ENCODE measurements at places on chromosomes 2 and 18.

DNA sequence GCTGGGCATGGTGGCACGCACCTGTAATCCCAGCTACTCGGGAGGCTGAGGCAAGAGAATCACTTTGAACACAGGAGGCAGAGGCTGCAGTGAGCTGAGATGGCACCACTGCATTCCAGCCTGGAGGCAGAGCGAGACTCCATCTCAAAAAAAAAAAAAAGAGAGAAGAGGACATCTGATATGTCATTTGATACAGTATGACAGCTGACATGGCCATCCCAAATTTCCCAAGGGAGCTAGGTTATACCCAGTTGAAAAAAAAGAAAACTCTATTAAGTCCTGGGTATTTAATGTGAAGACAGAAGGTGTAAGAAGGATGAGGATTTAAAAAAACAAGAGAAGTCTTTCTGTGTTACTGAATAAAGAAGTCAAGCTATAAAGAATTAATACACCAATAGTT, 23.3 kb downstream of the CLASP1 start:
- no peak for DNase-seq

DNA sequence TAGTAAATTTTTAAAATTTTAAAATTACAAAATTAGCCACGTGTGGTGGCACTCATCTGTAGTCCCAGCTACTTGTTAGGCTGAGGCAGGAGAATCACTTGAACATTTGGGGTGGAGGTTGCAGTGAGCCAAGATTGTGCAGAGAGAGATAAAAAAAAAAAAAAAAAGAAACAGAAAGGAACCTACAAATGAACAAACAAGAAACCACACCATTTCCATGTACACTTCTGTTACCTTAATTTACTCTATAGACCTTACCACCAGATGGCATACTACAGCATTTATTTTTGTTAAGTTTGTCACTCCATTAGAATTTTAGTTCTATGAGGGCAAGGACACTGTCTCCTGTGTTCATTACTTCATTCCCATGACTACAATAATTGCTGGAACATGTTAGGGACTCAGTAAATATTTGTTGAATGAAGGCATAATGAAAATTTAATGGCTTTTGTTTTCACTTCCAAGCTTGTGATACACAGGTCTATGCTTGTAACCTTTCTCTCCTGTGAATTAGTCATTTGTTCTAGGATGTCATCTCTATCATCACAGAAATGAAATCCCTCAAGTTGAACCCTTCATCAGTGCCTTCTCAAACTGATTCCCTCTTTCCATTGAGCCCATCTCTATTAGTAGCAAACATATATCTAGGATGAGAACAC, 76.0 kb downstream of the ARHGAP15 start:
- peak; percentile 24 for DNase-seq

GRCh38 chr2:17583646-17584045, 43.1 kb downstream of the VSNL1 start:
- no peak for DNase-seq

DNA sequence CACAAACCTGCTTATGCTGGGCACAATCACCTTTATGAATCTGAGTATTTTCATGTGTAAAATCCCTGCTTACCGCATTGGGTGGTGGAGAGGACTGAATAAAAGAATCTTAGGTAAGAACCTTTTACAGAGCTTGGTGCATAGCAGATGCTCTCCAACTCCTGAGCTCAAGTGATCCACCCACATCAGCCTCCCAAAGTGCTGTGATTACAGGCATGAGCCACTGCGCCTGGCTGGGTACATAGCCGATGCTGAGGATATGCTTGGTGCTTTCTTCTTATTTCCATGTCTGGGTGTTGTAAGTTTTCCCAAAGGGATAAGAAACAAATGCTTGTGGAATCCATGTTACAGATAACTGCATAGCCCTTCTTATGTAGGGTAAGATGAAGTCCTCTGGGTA, 244.3 kb upstream of the PXDN start:
- no peak for DNase-seq

DNA sequence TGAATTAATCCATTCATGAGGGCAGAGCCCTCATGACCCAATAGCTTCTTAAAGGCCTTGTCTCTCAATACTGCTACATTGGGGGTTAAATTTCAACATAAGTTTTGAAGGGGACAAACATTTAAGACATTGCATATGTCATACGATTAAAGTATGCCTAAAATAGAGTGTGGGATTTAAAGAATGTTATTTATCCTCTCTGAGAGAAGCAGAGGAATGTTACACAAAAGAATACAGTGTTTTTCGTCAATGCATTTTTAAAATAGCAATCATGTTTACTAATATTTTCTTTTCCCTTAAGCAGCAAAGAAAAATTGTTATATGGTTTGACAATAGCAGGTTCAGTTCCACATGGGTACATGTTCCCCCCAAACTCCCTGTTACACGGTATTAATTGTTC, 363.1 kb downstream of the NUP35 start:
- DNase-seq: no peak

DNA sequence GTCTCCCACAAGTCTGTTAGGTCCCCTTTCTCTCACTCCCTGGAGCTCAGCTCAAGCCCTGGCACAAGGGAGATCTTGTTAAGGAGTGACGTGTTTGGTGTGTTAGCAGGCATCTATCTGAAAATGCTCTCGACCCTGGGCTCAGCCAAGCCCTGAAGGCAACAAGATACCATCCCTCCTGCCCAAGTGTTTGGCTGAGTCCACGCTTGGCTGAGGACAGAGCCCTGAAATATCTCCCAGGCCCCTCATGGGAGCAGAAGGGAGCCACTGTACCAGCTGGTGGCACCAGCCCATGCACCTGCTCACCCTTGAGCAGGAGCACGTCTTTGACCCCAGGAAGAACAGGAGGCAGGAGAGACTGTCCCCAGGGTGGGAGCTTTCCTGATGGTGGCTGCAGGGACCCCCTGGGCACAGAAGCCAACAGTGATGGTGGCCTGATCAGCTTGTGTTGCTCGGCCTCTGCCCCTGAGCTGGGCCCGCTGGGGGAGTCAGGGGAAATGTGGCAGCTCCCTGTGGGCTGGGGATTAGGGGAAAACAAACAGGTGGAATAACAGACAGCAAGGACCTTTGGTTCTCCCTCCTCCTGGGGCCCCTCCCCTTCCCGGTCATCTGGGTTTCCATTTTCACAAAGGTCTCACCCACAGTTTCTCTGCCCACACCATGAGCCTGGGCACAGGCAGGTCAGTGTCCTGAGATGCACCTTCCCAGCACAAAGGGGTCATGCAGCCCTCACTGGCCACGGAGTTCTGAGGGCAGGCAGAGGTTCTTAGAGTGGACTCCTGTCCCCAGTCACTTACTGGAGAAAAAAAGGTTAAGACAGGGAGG, 91.6 kb downstream of the RHOB start:
- no peak for DNase-seq
